ENCODE measurements at places on chromosomes 4 and X.

GRCh38 chr4:30837131-30837539 lies 117.0 kb downstream of the PCDH7 start:
- DNase-seq = no peak

DNA sequence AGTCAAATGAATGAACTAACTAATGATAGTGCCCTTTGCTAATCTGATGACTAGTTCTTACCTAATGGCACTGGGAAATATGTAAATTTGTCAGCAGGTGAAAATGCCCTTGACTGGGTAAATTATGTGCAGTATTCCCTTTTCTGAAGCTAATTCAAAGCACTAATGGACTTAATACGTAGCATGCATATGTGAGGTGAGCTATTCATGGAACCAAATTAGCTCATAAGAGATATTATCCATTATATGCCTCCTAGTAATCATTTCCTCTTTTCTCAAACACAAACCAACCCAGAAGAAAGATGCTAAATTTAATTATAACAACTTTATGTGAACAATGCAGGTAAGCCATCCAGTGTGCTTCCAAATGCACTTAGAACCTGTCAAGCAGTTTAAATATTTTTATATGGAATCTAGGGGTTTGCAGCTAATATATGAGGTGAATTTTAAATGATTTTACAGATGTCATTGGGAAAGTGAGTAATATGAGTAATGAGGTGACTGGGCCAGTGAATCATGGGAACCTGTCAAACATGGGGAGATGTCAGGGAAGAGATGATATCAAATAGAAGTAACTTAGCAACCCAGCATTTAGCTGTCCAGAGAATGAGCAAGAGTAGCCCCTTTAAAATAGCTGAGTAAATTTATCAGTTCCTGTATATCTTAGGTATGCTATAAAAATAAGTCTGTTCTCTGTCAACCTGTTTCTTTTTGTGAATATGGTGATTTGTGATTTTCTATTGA lies 315.0 kb downstream of the AFF2 start:
- DNase-seq = no peak

DNA sequence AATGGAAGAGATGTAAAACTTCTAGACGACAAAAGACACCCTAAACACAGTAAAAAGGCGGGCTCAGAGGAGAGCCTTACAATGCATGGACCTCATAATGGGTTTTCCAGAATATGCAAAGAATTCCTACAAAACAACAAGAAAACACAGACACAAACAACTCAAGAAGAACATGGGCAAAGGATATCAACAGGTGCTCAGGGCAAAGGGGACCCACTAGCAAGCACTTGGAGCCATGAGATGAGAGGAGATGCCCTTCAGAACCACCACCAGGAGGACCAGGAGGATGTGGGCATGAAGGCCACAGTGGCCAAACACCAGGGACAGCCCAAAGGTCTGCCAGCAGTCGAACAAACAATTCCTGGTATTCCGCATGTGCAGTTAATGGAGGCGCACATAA lies 17.2 kb downstream of the PDZD4 start:
- no peak for DNase-seq

- no peak for DNase-seq
These were observed 275.2 kb downstream of the QDPR start for GRCh38 chr4:17236686-17237085.

- DNase-seq = no peak
These were observed 442.8 kb upstream of the ZFP42 start for GRCh38 chr4:187552781-187553180.

GRCh38 chr4:25687773-25688172 lies 32.1 kb downstream of the SLC34A2 start:
- DNase-seq = no peak

GRCh38 chr4:157265281-157265680 lies 44.8 kb downstream of the GRIA2 start:
- no peak for DNase-seq

DNA sequence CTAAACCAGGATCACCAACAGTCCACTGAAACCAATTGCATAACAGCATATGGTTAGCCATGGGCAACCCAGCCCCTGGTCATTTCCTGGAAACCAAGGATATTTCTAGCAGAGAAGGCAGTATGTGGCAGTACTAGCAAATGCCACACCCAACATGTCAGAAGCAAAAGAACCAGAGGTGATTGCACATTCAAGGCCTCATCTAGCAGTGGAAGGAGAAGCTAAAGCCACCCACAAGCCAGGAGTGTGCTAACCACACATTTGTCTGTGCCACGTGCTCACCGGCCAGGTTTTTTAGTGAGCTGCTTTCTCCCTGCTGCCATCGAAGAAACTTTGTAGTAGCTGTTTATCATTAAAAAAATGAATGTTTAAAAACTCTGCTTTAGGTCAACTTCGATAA lies 42.0 kb downstream of the TEC start:
- DNase-seq = no peak

DNA sequence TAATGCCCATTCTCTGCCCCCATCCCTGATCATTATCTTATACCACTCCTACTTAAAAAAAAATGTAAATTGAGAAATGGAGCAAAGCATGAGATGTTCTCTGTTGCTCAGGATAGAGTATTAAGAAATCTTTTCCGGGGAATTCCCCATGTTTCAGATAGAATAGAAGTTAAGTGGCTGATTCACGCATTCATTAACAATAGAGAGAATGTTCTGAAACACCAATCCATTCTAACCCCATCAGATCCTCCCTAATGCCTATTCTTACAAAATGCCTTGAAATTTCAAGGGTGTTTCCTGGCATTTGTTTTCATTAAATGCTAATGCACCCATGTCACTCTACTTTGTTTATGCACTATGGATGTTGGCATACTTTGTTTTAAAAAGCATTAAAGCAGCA lies 101.1 kb downstream of the AREG start:
- DNase-seq = no peak

- DNase-seq = no peak
These were observed 446 bp upstream of the UBE2A start for GRCh38 chrX:119573840-119574393.

- DNase-seq = no peak
These were observed 38.7 kb downstream of the SEC24B start for GRCh38 chr4:109472343-109472761.

DNA sequence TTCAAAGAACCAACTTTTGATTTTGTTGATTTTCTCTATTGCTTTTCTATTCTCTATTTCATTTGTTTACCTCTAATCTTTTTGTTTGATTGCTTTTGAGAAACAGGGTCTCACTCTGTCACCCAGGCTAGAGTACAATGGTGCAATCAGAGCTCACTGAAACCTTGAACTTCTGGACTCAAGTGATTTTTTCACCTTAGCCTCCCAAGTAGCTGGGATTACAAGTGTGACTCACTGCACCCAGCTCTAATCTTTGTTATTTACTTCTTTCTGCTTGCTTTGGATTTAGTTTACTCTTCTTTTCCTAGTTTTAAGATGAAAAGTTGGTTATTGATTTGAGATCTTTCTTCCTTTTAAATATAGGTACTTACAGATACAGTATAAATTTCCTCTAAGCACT lies 26.2 kb downstream of the RAB9B start:
- DNase-seq = no peak

- DNase-seq = no peak
These were observed 771 bp upstream of the RBPJ start for GRCh38 chr4:26319949-26320537.

GRCh38 chrX:107721318-107721717 lies 54.3 kb downstream of the TSC22D3 start:
- DNase-seq = no peak

GRCh38 chrX:46953597-46953996 lies 41.4 kb downstream of the JADE3 start:
- no peak for DNase-seq

GRCh38 chr4:3037957-3038461 lies 36.3 kb downstream of the HTT-AS start:
- DNase-seq = no peak
